ENCODE measurements at places on chromosomes 7 and 10.

DNA sequence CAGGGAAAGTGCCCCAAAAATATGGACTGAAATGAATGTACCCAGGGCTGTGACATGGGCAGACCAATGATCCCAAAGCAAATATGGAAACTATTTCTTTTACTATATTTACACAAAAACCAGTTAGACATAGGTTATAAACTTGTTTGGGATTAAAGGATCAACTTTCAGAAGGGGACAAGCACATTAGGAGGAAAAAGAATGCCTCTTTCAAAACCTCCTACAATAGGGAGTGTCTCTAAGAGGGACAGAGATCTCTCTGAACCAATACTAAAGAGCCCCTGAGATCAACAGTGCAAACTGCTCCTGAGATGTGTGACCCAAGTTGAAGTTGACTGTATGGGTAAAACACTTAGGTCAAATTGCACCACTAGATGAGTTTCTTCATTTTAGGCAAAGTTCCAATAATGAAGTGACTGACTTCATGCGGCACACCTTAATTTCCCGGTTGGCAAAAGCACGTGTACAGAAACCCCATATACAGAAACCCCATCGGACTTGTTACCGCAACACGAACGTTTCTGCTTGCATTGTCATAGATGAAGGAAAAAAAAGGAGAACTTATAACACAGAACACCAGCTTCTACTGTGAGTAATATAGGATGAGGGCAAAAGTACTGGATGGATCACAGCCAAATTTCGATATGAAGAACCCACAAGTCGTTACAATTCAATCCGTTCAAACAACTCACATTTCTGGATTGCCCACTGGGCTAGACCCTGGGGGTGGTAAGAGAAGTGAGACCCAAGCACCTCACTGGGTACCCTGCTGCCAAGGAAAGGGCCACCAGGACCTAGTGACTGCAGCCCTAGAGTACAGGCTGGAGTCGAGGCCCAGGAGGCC, 4.3 kb downstream of the SVIL start:
- DNase-seq = no peak

DNA sequence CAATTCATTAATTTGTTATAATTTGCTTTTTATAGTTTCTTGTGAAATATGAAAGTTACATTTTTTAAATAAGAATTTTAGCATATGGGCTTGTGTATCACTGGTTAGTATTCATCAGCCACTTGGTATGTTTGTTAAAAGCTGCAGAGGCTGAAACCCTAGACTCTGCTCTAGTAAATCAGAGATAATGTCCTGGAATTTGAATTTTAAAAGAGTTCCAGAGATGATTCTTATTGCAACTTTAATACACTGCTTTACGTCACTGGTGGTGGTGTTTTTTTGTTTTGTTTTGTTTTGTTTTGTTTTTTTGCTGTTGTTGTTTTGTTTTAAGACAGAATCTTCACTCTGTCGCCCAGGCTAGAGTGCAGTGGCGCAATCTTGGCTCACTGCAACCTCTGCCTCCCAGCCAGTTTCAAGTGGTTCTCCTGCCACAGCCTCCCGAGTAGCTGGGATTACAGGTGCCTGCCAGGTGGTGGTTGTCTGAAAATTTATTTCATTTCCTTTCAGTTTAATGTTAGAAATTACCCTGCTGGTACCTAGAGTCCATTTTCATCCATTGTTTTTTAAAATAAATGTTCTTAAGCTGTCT, 43.8 kb downstream of the PTPN12 start:
- no peak for DNase-seq

- DNase-seq = no peak
Observed at GRCh38 chr7:12244129-12244528, 33.0 kb downstream of the TMEM106B start.

- no peak for DNase-seq
Observed at GRCh38 chr10:6919077-6919476, 339.0 kb upstream of the PRKCQ start.

DNA sequence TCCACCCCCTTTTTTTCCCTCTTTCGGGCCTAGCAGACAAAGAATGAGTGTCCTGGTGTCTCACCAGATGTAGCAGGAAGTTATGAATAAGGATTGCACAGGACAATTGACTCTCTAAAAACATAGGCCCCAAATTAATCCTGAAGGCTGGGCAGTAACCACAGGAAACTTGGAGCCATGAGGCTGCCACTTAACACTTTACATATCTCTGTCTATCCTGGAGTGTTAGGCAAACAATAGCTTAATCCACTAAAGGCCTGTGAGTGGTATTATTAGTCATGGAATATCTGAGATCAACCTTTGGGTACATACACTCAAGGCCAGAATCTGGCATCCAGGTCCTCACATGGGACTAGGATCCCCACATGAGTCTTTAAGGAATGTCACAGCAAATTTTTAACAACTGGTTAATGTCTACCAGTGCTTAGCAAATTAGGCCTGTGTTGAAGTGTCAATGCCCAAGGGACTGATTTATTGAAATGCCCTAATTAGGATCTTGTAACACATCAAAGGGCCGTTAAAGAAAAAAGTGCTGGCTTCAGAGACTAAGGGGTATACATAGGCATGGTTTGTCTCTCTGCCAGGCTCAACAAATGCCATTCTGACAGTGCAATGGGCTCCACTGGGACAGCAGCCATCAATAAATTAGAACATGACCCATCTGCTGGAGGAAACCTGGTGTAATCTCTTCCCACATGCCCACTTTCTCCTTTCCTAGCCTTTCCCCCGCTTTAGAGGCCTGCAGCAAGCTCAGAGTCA, 196.7 kb upstream of the TBX20 start:
- DNase-seq = no peak

DNA sequence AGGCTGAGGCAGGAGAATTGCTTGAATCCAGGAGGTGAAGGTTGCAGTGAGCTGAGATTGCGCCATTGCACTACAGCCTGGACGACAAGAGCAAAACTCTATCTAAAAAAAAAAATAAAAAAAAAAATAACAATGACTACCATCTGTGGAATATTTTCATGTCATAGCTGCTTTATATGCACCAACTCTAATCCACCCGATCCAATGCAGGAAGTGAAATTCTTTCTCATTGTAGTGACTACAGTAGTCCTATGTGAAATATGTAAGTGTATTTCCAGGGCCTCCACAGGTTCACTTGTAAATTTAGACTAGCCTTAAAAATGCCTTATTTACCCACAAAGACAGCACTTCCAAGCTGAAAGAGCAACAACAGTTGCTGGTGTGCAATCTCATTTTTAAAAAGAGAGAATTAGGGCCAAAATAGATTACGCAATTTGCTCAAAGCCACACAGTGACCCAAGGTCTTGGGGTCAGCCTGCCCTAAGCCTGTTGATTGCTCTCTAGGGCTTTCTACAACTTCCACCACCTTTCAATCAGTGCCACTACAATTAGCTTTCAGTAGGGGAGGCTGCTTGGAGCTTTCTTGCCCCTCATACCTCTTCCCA, 25.8 kb upstream of the EGFR start:
- DNase-seq = no peak

- DNase-seq = no peak
Observed at GRCh38 chr10:88889559-88890337, 9.7 kb downstream of the STAMBPL1 start.

GRCh38 chr7:108012499-108013430, 9.8 kb upstream of the LAMB1 start:
- no peak for DNase-seq

- no peak for DNase-seq
Observed at GRCh38 chr7:13155188-13155587, 467.8 kb downstream of the ARL4A start.

DNA sequence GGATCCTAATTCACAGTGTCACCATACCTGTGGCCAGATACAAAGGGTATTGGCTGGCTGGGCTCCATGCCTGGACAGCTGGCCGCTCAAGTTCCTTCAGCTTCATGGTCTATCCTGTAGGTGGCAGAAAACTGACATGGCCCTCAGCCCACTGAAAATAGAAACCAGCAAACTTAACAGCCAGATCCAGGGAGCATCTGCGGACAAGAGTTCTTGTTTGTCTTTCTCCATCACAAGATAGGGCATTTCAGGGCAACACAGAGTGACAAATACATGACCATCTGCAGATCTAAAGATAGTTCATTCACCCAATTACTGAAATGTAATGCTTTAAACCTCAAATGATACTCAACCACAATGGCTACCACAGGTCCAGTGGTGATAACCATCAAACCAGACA, 2.8 kb downstream of the SEC31B start:
- no peak for DNase-seq

GRCh38 chr7:4613846-4614548, 68.1 kb upstream of the FOXK1 start:
- DNase-seq = no peak

GRCh38 chr7:107582875-107583274, 2.8 kb downstream of the BCAP29 start:
- DNase-seq = no peak

GRCh38 chr7:14446829-14447228, 455.7 kb downstream of the DGKB start:
- no peak for DNase-seq

DNA sequence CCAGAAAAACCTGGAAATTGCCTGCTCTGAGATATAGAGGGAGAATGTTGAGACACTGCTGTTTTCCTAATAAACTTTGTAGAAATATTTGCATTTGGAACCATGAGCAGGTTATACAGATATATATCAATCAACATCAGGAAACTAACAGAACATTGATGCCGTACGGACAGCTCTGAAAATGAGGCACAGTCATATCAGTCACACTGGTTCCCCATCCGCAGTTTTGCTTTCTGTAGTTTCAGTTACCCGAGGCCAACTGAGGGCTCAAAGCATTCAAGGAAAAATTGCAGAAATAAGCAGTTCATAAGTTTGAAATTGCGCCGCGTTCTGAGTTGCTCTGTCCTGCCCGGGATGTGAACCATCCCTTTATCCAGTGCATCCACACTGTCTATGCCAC, 137.9 kb downstream of the KLF6 start:
- no peak for DNase-seq

DNA sequence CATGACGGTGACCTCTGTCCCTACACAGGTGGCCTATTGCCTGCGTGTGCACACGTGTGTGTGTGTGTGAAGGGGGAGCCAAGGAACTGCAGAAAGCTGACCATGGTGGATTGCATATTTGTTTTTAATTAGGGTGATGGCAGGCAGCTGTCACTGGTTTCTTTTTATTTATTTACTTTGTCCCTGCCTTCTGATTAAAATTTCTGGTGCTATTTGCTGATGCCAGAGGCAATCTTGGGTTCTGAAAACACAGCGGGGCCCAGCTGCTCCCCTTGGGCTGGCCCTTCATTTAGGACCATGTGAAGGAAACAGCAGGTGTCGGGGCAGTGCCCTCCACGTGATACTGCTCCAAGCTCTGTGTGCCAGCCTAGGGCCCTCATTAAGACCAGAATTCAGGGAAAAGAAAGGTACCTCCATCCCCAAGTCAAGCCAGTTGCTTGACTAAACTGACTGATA, 71.3 kb upstream of the PODXL start:
- DNase-seq = no peak

GRCh38 chr7:101743995-101744360, 73.4 kb upstream of the CUX1 start:
- DNase-seq = no peak

DNA sequence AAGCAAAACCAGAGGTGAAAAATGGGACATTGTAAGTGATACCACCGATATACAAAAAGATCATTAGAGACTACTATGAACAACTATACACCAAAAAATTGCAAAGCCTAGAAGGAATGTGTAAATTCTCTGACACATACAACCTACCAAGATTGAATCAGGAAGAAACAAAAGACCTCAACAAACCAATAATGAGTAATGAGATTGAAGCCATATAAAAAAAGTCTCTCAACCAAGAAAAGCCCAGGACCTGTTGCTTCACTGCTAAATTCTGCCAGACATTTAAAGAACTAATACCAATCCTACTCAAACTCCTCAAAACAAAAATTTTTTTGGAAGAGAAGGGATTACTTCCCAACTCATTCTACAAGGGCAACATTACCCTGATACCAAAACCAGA, 134.0 kb downstream of the TPST1 start:
- no peak for DNase-seq

DNA sequence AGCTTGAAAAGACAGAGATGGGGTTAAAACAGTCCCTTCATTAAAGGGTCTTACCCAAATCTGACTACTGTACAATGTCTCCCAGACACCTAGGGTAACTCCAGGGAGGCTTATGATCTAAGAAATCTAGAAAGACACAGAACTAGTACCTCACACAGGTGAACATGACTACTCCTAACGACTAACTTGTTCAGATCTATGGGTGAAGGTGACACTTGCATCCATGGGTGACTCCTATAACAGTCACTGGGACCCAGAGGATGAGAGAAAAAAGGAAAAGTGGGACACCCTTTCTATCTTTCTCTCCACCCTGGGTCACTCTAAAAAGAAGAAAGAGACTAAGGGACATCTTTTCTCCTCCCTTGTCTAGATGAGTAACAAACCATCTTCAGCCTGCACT, 19.2 kb downstream of the AKR1C8 start:
- DNase-seq = no peak

GRCh38 chr7:122407195-122407594, 102.6 kb upstream of the FEZF1 start:
- no peak for DNase-seq
